ENCODE measurements at places on chromosomes 7 and 10.

DNA sequence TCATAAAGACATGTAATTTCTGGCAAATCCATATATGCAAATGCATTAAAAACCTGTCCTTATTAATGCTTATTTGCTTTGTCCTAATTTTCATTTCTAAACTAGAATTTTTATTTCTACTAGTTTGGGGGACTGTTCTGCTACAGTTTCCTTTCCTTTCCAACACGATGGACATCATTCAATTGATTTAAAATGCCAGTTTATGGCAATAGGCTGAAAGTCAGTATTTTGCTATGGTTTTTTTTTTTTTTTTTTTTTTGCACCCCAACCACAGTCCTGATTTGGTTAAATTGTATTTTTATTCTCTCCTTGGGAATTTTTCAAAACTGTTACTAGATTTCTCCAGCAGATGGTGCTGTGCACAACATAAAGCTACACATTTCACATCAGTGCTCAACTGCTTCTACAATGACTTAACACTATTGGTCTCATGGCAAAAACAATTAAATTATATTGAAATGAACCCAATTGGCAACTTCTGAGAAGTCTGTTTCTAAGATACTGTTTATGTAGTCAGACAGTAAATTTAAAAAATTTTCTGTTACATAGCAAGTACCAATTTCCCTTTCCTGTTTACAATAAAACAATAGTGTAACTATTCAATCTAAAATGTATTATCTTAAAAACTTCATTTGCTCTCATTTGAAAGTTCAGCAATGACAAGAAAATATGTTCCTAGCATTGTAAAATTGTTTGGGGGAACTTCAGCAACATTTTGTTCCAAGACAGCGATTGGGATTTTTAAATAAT lies 193.8 kb upstream of the CCDC6 start:
- no peak for DNase-seq

DNA sequence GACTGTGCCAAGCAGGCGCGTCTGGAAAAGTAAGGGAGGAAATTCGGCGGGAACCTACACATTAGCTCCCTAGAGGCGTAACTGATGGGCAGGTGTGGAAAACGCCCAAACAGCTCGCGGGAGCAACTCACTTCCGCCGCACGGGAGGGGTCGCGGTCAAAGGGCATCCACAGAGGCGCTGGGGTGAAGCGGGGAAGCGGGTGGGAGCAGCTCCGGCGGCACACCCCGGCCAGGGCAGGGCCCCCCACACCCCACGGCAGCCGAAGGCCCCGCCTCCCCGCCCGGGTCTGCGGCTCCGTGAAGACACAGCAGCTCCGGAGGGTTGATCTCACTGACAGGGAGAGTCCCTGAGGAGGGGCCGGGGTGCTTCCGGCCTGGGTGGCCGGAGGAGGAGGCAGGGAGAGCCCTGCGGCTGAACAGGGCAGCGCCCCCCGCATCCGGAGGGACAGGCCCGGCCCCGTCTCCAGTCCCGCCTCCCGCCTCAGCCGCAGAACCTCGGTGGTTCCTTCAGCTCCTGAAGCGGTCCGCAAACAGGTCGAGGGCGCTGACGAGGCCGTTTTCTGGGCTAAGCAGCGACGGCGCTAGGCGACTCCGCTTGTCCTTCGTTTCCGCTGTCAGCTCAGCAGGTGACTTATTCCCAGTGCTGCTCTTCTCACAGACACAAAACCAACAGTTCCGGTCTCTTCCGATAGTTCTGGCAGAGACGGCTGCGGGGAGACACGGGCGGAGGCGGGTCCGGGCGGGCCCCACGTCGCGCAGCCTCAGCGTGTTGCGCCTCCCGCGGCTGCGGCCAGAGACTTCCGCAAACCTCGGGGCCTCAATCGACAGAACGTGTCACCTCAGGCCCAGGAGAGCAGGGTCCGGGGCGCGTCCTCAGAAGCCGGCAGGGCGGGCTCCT lies 276.1 kb downstream of the DNAJB6 start:
- no peak for DNase-seq

- no peak for DNase-seq
These were observed 19.7 kb downstream of the CHAT start for GRCh38 chr10:49633327-49634068.

- no peak for DNase-seq
These were observed 2.1 kb downstream of the MXI1 start for GRCh38 chr10:110209454-110209925.

- no peak for DNase-seq
These were observed 8.9 kb downstream of the IGFBP1 start for GRCh38 chr7:45897042-45897690.
